ENCODE measurements at places on chromosomes 3 and 15.

DNA sequence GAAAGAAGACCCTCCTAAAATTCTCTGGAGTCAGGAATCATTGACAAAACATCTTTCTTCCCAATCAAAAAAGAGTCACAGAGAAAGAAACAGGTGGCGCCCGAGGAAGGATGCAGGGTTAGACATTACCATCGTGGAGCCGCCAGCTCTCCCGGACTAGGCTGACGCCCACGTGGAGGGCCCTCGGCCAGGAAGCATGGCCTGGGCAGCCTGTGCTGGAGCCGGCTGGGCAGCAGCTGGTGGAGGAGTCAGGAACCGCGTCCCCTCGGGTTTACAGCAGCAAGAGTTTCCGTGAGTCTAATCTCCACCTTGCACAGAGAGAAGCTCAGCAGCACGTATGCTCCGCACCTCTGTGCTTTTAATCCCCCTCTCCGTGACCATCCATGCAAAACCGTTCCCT is 533.7 kb upstream of the ATP11B start:
- no peak for DNase-seq

GRCh38 chr3:126376444-126376843 is 18.3 kb upstream of the CFAP100 start:
- no peak for DNase-seq

DNA sequence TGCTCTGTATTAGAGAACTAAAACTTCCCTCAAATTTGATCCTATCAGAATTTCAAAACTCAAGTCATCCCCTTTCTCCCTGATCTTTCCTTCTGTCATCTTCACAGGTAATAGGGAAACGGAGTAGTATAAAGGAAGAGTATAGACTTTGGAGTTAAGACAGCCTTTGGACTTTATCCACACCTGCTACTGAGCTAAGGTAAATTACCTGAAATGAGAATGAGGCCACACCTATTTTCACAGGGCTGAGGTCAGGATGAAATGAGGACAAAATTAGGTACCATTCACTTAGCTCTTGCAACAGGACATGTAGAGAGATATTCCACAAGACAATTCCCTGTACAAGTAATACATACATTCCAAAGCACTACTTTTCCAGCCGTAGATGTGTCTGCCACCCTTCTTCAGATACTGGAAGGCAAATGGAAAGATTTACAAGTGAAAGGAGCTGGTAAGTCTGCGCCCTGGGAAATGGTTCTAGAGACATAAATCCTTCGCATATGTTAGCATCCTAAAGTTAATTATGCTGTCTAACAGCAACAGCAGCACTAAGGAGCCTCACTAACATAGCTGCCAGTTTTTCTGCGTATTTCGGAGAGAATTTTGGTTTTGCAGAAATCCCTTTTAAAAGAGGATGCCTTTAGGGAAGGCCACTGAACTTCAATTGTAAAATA is 461.8 kb downstream of the SHQ1 start:
- no peak for DNase-seq

- DNase-seq: no peak
Observed at GRCh38 chr15:91102546-91103330, 2.7 kb downstream of the SV2B start.

DNA sequence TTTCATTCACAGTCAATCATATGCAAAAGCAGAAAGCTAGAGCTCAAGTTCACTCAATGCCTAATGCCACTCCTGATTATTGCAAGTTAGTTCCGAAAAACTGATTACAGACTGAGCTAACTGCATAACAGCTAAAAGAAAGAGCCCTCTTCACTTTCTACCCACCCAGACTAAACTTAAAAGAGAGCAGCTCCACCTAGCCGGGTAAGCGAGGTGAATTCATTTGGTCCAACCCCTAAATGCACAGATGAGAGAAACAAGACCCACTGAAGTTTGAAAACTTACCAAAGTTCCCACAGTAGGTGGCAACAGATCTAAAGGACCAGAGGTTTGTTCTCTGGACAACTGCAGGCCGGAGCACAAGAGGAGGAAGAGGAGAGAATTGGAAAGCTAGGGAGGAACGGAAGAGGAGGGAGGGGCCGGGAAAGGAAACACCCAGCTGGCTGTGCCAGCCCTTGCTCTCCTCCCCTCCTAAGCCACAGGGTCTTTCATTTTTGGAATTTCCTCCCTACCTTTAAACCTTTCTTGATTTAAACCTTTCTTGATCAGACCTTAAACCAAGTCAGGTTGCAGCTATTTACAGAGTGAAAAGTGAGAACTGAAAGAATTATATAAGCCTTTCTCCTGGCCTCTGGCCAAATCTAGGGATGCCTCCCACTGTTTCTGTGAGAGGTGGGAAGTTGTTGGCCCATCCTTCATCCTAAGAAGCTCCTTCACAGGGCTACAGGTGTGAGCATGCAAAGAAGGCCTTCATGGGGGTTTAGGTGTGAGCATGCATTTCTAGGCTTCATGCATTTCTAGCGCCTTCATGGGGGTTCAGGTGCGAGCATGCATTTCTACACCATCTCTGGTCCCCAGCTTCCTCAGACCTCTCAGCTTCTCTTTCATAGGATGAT is 114.7 kb upstream of the LMOD3 start:
- DNase-seq: no peak

- DNase-seq: no peak
Observed at GRCh38 chr15:32222716-32223115, 180.4 kb downstream of the GOLGA8K start.

DNA sequence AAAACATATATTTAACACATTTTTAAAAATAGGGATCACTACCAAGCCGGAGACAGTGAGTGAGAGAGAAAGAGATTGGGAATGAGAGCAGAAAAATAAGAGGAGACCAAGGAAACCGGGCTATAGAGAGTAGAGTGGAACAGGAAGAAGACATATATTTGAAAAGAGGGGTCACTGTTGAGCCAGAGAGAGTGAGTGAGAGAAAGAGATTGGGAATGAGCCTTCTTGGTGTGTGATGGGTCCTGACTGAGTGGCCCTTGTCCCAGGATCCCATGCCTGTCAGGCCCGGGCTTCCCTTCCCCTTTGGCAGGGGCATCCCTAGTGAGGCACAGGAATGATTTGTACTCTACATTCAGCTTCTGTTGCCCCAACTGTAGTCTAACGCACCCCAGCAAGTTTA is 646.6 kb downstream of the NTRK3 start:
- no peak for DNase-seq

DNA sequence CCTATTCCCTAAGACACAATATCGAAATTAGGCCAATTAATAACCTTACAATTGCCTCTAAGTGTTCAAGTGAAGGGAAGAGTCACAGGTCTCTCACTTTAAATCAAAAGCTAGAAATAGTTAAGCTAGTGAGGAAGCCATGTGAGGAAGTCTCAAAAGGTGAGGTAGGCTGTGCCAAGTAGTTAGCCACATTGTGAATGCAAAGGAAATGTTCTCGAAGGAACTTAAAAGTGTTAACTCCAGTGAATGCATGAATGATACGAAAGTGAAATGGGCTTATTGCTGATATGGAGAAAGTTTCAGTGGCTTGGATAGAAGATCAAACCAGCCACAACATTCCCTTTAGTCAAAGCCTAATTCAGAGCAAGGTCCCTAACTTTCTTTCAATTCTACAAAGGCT is 59.1 kb downstream of the KLF13 start:
- DNase-seq: no peak

- DNase-seq: no peak
Observed at GRCh38 chr3:3666664-3667063, 132.6 kb upstream of the LRRN1 start.

DNA sequence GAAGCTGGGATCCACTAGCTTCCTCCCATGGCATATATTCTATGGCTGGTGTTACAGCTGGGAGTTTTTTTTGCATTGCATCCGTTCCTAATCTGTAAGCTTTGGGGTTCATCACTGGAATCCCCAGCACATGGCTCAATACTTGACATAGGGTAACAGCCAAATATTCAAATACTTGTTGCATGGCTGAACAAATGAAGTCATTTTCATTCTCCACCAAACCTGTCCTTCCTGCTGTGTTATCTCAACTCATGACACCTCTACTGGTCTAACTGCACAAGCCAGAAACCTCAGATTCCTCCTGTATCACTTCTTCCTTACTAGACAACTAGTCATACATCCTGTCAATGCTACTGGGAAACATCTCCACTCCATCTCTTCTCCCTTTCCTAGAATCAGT is 43.4 kb downstream of the ST3GAL6 start:
- DNase-seq: no peak

DNA sequence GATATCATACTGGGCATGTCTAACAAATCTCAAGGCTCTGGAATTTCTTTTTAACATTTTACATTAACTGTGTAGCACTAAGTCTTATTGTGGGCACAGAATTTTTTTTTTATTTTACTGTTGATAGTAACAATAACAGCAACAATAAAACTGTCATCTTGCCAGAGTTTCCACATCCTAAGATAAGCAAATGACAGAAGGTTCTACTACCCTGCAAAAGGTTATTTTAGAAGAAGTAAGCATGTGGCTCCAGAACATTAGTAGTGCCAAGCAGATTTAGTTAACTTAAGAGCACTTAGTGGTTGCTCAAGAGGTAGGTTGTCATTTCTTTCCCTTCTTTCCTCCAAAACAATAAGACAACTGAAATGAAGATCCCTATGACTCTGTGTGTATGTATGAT is 743.0 kb upstream of the CBLB start:
- DNase-seq: no peak

GRCh38 chr15:93517176-93517575 is 428.2 kb upstream of the RGMA start:
- no peak for DNase-seq

DNA sequence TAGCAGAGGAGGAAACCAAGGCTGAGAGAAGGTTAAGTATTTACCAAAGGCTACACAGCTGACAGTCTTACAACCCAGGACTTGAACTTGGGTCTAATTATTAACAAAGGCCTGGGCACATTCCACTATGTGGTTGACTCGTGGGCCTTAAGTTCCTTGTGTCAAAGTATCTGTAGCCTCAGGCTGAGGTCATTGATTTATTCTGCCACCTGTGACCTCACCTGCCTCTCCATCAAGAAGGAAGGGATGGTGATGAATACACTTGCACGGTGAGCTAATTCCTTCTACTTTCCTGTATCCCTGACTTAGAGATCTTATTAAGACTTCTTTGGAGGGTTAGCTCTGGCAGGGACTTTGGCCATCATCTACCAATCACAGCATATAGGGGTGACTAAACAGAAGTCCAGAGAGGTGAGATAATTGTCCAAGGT is 19.9 kb upstream of the LRRC58 start:
- DNase-seq: no peak

DNA sequence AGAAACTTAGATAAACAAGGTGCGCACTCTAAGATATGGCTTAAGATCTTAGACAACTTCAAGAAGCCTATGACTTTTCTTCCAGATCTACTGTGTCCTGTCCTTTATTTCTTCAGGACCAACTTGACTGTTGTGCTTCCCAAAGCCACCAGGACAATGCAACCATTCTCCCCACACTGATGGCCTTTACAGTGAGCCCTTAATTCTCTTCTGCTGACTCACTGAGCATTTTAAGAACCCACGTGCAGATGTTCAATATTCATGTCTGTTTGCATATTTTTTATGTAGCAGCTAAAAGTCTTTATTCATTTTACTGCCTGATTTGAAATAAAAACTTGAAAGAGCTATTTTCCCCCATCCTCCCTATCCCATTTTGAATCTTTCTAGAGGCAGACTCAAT is 103.3 kb upstream of the SLC2A2 start:
- DNase-seq: no peak

GRCh38 chr3:111619833-111620232 is 24.7 kb upstream of the ZBED2 start:
- no peak for DNase-seq

GRCh38 chr3:76107935-76108570 is 322.7 kb upstream of the ZNF717 start:
- no peak for DNase-seq

- no peak for DNase-seq
Observed at GRCh38 chr3:55683666-55684270, 196.7 kb upstream of the WNT5A start.

- no peak for DNase-seq
Observed at GRCh38 chr3:109325657-109326056, 9.3 kb upstream of the DPPA2 start.

GRCh38 chr3:12345584-12346494 is 57.0 kb downstream of the PPARG start:
- no peak for DNase-seq

DNA sequence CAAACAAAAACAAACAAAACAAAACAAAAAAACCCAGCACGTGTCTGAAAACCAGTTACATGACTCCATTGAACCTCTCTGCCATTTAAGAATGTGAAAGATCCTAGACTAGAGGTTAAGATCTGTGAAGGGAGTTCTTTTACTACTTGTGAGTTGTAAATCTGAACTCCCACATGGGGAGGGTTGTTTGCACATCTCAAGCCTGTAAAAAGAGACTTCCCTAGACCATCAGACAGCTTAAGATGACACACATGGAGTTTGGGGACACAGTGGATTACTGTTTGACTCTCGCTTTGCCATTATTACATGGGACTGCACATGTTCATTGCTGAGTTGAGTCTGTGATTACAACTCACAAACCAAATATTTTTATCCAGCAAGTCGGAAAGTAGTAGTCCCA is 171.5 kb downstream of the SLC9A9 start:
- no peak for DNase-seq

- no peak for DNase-seq
Observed at GRCh38 chr3:157097198-157097597, 62.7 kb downstream of the CCNL1 start.

GRCh38 chr15:36278219-36278618 is 301.2 kb upstream of the CDIN1 start:
- DNase-seq: no peak

DNA sequence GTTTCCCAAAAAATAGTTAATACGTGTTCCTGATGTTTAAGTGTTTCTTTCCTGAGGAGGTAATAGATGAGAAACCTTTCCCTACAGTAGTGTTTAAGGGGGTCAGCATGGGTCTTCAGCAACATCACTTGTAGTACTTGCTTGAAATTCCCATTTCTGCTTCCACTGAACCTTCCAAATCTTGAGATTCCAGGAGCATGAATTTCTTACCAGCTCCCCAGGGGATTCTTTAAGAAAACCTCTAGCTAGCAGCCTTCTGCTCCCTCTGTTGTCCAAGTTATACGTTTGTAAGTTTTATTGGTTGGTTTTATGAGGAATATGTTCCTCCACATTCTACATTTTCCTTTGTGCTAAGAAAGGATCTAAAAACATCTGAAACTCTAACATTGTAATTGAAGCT is 38.2 kb upstream of the ACP3 start:
- DNase-seq: no peak

DNA sequence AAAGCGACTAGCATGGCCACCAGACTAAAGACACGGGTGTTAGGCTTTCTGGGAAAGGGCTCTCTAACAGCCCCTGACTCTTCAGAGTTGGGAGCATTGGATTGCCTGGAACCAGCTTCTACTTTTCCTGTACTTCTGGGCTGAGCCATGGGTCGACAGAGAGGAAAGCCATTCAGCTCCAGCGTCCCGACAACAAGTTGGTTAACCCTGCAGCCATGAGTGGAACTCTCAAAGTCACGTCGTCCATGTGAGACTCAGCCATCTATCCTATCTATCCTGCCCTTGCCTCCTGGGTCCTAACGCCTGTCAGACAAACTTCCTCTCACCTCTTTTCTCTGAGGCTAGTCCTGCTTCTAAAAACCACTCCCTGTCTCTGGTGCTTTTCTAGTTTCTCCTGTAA is 32.6 kb upstream of the TBC1D5 start:
- DNase-seq: no peak

- peak; percentile 9 for DNase-seq
Observed at GRCh38 chr15:101501703-101502373, 12.3 kb upstream of the PCSK6 start.

Data from T follicular helper cell (primary cell).